ENCODE measurements at places on chromosomes 2 and 18. TPM values are rescaled to one million over a fixed set of nuclear protein-coding genes. Genes with fewer than 3 reads are reported as not detected.

Gene LHCGR
- total RNA-seq: under 0.01 TPM

Gene CMPK2
- 1.9 TPM for total RNA-seq

Gene SLC14A1
- total RNA-seq: 0.86 TPM

DNA sequence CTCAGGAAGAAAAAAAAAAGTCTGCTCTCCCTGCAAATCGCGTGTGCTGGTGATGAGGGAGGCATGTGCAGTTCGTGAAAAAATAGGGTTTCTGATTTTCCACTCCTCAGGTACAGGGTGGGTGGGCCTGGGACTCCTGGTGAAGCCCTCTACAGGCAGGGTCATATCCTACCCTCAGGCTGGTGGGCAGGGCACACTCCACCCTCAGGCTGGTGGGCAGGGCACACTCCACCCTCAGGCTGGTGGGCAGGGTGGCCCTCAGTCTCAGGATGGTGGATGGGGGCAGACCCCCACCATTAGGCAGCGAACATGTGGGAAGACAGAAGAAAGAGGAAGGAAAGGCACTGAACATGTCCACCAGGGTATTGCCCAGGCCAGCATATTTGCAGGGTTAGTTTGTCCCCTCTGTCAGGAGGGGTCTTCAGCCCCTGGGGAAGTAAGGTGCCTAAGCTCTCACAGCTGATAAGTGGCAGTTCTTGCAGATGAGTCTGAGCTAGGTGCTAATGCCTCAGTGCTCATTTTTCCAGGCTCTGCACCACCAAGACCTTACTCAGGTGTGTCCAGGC is 95.2 kb upstream of the RAB6C start:
- DNase-seq: no peak

GRCh38 chr2:152715854-152716428 is 1.3 kb downstream of the PRPF40A start:
- no peak for DNase-seq

GRCh38 chr2:134574611-134575330 is 144.0 kb downstream of the TMEM163 start:
- no peak for DNase-seq

DNA sequence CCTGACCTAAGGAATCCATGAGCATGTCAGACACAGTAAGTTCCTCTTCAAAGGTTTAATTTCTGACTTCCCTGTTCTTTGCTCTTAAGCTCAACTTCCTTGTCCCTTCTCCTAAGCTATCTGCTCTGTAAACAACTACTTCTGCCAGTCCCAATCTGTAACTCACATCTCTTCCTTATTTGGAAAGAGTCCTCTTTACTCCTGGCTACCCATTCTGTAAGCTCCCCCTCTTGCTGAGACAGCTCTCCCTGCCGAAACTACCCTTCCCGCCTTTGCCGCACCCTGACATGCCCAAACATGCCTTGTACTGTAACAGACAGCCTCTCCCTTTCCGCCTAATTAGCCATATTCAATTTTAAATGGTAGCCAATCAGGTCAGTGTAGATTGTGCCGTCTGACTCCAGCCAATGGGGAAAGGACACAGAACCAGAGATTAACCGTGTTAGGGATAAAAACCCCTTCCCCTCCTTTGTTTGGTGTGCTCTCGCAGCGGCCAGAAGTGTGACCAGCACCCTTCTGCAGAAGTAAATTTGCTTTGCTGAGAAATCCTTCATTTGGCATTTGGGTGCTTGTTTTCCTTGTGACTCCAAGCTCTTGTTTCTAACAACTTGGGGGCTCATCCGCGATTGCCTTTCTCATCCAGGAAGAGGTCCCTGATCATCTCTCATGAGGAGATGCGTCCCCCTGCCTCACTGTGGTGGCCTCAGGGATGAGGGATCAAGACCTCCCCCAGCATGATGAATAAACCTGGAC is 49.0 kb downstream of the PIAS2 start:
- no peak for DNase-seq

DNA sequence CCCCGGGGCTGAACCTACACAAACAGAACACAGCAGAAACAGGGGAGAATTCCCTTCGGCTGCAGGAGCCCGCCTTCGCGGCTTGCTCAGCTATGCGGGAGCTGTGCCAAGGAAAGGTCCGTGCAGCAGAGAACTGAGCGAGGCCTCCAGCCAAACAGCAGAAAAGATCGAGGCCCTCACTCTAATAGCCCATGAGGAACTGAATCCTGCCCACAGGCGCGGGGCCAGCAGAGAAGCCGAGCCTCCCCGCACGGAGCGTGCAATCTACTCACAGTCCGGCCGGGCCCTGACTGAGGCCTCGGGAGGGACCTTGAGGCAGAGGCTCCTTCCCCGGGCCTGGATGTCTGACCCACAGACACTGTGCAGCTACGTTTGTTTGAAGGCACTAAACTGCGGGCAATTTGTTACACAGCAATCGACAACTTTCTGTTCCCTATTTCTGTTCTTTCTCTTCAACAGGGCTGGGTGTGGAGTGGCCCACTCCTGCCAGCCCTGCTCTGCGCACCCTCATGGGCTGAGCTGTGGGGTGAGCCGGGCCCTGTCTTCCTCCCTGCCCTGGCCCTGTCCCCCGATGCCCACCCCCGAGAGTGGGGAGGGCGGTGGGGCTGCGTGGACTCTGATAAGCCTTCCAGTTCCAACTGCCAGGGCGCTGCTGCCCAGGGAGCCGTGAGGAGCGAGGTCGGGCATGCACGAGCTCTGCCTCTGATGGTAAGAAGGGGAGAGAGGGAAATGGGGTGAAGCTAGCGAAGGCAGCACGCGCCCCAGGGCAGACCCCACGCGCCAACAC is 13.7 kb downstream of the HES6 start:
- DNase-seq: peak; percentile 26

- DNase-seq: no peak
These were observed 7.6 kb downstream of the FAM168B start for GRCh38 chr2:131085646-131086045.

DNA sequence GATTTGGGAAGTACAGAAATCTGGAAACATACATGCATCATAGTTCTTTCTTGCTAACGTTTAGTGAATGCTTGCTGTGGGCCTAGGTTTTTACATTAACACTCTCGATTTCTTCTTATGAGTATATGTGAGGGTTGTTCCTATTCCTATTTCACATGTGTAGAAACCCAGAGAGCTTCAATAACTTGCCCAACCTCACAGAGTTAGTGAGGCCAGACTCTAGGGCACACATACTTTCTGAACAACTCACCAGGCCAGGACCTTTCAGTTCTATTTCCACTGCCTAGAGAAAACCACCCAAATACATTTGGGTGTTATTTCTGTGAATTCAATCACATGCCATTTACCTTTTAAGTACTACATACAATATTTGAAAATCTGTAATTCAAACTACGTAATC is 8.2 kb upstream of the KCTD1 start:
- peak; percentile 51 for DNase-seq
